Uterus (tissue), 4 donors: ENCODE measurements at places on chromosomes 12 and 14. TPM values are rescaled to one million over a fixed set of nuclear protein-coding genes. Genes with fewer than 3 reads are reported as not detected.
A peak's percentile ranks its signal among the peaks of the same experiment; 100 is the strongest.

- H3K27ac ChIP-seq: no peak overlapping the region
- no peaks in the 10 kb centered on the region for H3K36me3 ChIP-seq
- no peaks in the 10 kb centered on the region for H3K27me3 ChIP-seq
- no peaks in the 10 kb centered on the region for H3K4me1 ChIP-seq
- DNase-seq: no peak
- H3K4me3 ChIP-seq: no peak overlapping the region
These were observed 345.8 kb upstream of the CCDC196 start for GRCh38 chr14:66140213-66140918.

DNA sequence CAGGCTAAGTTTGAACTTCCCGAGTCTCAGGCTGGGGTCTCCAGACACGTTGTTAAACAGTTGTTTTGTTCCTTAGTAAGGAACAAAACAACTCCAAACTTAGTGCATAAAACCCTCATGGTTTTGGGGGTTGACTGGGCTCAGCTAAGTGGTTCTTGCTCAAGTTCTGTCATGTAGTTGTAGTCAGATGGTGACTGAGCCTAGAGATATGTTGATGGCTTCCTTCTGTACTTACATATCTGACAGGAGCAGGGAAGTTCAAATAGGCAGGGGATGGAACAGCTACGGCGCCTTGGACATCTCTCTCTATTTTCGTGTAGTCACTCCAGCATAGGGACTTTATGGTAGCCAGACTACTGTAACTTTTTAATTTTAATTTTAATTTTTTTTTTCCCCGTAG lies 45.7 kb downstream of the SPATS2 start:
- no peaks in the 10 kb centered on the region for H3K27me3 ChIP-seq
- H3K36me3 ChIP-seq: no peaks in the 10 kb centered on the region
- DNase-seq: no peak
- no peaks in the 10 kb centered on the region for H3K4me1 ChIP-seq
- H3K27ac ChIP-seq: no peak overlapping the region
- no peak overlapping the region for H3K4me3 ChIP-seq

DNA sequence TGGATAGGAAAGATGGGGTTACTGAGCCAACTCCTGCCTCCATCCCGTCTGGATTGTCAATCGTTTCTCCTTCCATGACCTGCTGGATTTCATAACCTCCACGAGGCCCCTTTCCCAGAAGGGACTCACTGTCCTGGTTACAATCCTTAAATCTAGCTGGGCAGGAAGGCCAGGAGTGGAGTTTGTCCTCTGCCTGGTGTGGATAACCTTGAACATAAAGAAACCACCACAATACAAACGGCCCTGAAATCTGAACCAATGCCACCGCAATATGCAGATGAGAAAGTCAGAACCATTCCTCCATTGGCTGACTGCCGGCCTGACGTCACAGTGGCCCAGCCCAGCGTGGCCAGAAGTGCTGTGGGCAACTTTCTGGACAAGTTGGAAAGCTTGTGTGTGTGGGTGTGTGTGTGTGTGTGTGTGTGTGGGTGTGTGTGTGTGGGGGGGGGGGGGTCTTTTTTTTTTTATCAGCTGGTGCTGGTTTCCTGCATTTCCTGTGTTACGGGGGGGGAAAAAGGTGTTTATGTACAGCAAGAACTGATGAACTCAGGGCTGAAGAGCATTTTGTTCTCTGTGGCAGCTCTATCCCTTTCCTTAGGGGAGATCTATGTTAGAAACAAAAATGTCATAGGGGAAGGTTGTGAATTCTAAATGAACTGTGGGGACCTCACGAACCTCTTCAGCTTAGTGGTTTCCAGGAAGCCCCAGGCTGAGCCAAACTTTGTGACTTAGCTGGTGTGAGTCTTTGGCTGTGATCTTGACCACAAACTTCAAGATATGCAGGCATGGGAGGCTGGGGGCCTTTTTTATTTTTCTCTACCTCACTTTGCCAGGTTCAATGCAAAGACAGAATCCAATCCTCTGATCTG lies 81.6 kb upstream of the MED13L start:
- no peaks in the 10 kb centered on the region for H3K36me3 ChIP-seq
- no peaks in the 10 kb centered on the region for H3K27me3 ChIP-seq
- H3K4me3 ChIP-seq: no peak overlapping the region
- peak; percentile 94 for DNase-seq
- H3K27ac ChIP-seq: peak overlapping the region; percentile 86

- no peaks in the 10 kb centered on the region for H3K36me3 ChIP-seq
- H3K4me1 ChIP-seq: no peaks in the 10 kb centered on the region
- no peak overlapping the region for H3K27ac ChIP-seq
- no peaks in the 10 kb centered on the region for H3K27me3 ChIP-seq
- no peak for DNase-seq
These were observed 758.3 kb downstream of the C12orf50 start for GRCh38 chr12:87270919-87271318.

The OR6C4 gene
- total RNA-seq: not detected

GRCh38 chr12:30820406-30820946 lies 65.7 kb upstream of the CAPRIN2 start:
- no peak overlapping the region for H3K4me3 ChIP-seq
- no peaks in the 10 kb centered on the region for H3K27me3 ChIP-seq
- no peak overlapping the region for H3K27ac ChIP-seq

DNA sequence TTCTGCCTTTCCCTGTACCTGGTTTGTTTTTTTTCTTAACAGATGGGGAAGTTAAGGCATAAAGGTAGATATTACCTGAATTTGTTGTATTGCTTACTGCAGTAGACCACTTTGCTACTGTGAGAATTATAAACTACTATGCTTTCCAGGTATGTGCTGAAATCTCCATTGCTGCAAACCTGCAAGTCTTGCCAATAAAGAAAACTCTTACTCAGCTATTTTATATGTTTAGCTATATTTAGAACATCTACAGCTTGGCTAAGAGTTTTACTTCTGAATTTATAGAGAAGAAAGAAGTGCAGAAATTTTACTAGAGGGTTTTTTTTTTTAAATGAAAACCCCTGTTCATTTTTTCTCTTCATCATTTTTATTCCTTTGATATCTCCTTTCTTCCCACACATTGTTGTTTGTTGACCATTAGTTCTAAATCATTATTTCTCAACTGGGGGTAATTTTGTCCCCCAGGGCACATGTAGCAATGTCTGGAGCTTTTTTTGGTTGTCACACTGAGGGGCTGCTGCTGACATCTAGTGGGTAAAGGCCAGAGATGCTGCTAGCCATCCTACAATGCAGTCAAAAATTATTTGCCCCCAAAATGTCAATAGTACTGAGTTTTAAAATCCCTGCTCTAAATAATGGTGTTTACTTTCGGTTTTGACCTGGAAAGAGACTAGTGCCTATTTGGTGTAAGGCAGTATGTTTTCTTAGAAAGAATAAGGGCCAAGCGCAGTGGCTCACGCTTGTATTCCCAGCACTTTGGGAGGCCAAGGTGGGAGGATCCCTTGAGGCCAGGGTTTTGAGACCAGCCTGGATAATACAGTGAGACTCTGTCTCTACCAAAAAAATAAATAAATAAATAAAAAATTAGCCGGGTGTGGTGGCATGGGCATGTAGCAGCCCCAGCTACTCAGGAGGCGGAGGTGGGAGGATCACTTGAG lies 48.6 kb downstream of the PCNX1 start:
- no peaks in the 10 kb centered on the region for H3K4me1 ChIP-seq
- H3K27me3 ChIP-seq: no peaks in the 10 kb centered on the region
- no peak overlapping the region for H3K27ac ChIP-seq
- no peaks in the 10 kb centered on the region for H3K36me3 ChIP-seq

DNA sequence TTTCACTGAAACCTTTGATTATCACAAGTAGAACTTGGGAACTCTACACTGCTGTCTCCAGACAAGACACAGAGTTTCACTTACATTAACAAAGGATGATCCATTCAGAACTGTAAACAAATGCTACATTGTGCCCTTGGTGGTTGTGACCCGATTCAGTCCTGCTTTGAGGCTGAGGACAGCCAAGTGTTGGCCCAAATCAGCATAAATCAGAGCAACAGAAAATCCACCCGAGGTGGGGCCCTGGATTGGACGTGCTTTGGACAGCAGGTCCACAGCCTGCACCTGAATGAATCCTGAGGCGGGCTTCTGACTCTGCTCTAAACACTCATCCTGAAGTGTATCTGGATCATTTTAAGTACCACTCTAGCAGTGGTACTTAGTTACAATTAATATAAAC lies 68.8 kb downstream of the PPP2R5C start:
- H3K36me3 ChIP-seq: no peaks in the 10 kb centered on the region
- no peak for DNase-seq
- H3K27me3 ChIP-seq: no peaks in the 10 kb centered on the region
- H3K27ac ChIP-seq: no peak overlapping the region
- no peaks in the 10 kb centered on the region for H3K4me1 ChIP-seq
- no peak overlapping the region for H3K4me3 ChIP-seq

- no peak for DNase-seq
- H3K36me3 ChIP-seq: no peaks in the 10 kb centered on the region
- peak overlapping the region; percentile 27 for H3K27ac ChIP-seq
- peak overlapping the region; percentile 42 for H3K4me3 ChIP-seq
- H3K4me1 ChIP-seq: no peaks in the 10 kb centered on the region
These were observed 465 bp upstream of the FGD4 start for GRCh38 chr12:32398816-32399369.

- no peak for DNase-seq
- no peaks in the 10 kb centered on the region for H3K36me3 ChIP-seq
- no peak overlapping the region for H3K27ac ChIP-seq
- H3K27me3 ChIP-seq: no peaks in the 10 kb centered on the region
These were observed 21.3 kb upstream of the SRRM4 start for GRCh38 chr12:118959985-118960560.

GRCh38 chr14:48805315-48805714 lies 780.9 kb downstream of the RPS29 start:
- H3K4me1 ChIP-seq: no peaks in the 10 kb centered on the region
- no peaks in the 10 kb centered on the region for H3K36me3 ChIP-seq
- no peak overlapping the region for H3K4me3 ChIP-seq
- H3K27ac ChIP-seq: no peak overlapping the region

DNA sequence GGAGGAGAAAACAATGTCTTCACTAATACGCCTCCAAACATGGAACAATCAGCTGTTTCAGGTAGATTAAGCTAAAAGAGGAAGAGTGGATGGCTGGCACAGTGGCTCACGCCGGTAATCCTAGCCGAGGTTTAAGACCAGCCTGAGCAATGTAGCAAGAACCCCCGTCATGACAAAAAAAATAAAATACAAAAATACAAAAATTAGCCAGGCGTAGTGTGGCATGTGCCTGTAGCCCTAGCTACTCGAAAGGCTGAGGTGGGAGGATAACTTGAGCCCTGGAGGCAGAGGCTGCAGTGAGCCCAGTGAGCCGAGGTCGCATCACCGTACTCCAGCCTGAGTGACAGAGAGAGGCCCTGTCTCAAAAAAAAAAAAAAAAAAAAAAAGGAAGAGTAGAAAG lies 1.2 kb upstream of the MED13L start:
- H3K36me3 ChIP-seq: no peaks in the 10 kb centered on the region
- H3K4me1 ChIP-seq: no peaks in the 10 kb centered on the region
- DNase-seq: no peak
- H3K4me3 ChIP-seq: no peak overlapping the region
- H3K27ac ChIP-seq: no peak overlapping the region

The SOAT2 gene
- total RNA-seq: not detected
